ENCODE measurements at places on chromosomes 7 and 10.
A peak's percentile ranks its signal among the peaks of the same experiment; 100 is the strongest.

DNA sequence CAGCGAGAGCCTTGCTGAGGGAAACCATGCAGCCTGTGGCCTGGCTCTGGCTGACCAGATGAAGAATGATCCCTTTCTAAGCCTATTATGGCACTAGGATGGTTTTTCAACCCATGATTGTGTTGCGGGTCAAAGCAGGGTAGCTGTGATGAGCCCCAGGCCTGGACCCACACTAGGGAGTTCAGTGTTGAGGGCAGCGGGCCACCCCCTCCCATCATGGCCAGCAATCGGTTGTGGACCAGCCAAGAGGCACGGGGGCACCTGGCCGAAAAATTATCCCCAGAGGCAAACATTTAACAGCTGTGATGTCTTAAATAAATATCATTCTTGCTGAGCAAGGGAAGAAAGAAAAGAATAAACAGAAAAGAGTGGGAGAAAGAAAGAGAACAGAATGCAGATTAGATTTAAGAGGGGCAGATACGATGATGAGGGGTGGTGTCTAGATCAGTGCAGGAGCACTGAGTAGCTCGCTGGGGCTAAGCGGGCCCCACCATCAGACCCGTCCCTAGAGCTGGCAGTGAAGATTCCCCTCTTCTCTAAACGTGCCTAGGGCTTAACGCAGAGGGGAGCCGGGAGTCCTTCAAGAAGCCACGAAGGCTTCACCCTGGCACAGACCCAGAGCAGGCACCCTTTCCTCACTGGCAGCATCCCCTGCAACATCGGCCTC lies 82.7 kb downstream of the SLC37A3 start:
- no peak for DNase-seq

GRCh38 chr10:131876508-131876907 lies 24.3 kb upstream of the PPP2R2D start:
- DNase-seq = no peak

- DNase-seq = no peak
Measured at GRCh38 chr10:100359529-100360150, 12.6 kb downstream of the SCD start.

DNA sequence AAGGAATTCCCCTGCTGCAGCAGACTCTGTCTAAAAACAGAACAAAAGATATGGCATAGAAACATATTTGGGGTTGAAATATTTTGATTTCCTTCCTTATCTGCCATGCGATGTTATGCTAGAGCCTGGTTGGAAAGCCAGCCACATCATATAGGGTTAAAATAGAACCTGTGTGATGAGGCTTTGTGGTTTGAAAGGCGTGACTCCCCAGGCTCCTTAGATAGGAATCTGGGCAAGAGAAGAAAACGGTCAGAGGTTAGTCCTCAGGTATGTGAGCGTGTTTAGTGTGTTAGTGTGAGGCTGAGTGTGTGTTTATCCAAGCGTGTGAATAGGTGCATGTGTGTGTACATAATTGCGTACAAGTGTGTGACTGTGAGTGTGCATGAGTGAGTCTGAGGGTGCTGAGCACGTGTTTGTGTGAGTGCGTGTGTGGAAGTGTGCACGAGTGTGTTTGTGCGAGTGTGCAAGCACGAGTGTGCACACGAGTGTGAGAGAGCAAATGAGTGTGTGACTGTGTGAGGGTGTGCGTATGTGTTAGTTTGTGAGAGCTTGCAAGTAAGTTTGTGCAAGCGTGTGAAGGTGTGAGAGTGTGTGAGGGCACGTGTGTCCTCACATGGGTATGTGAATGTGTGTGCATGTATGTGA lies 79.9 kb downstream of the COL26A1 start:
- no peak for DNase-seq

DNA sequence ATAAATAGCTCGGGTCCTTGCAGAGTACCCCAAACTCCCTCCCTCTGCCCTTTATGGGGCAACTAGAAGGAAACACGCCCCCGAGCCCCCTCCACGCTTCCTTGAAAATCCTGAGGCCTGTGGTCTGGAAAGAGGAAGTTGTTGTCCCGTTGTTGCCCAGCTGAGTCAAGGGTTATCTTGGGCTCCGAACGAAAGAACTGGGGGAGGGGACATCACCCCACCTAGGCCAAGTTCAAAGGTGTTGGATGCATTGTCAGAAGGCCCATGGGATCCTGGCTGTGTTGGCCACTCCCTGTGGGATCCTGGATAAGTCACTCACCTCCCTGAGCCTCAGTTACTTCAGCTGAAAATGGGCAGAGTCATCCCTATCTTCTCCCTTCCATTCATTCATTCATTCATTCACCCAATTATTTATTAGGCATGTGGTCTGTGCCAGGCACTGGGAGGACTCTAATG lies at the start of gene CCL24:
TSS of gene CCL24 (minus strand) at position 26 of the 456 bp plus-strand sequence. CDS start 91 bp downstream, outside the sequence.
- DNase-seq = no peak

GRCh38 chr10:4397337-4397736 lies 428.7 kb upstream of the AKR1E2 start:
- no peak for DNase-seq

- no peak for DNase-seq
Measured at GRCh38 chr10:96840841-96841518, 8.9 kb downstream of the LCOR start.

DNA sequence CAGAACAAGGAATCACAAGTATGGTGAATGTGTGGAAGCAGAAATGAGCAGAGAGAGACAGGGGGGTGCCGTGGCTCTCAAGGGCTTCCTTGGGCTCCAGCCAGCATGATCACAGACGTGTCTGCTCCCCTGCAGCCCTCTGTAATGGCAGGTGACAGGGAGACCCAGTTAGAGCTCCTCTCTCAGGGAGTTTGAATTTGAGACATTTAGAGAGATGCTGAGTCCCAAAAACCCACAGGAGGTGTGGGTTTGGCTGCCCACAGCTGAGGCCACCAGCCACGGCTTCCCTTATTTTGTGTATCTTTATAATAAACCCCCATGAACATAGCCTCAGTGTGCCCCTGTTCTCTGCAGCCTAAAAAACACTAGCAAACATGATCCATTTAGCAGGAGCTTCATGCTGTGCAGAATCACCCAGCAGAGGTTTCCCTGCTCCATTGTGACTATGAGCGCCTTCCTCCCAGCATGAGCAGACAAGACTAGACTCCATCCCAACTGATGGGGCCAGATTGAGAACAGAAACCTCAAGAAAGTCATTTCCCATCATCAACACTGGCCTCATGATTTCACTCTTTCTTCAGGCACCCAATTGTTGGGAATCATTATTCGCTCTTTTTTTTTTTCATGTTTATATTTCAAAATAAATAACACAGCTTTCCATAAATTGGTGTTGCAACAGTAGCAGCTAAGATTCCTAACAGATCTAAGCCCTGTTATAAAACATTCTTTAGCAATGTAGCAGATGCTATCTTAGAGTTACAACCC lies 13.4 kb downstream of the NOD1 start:
- no peak for DNase-seq

DNA sequence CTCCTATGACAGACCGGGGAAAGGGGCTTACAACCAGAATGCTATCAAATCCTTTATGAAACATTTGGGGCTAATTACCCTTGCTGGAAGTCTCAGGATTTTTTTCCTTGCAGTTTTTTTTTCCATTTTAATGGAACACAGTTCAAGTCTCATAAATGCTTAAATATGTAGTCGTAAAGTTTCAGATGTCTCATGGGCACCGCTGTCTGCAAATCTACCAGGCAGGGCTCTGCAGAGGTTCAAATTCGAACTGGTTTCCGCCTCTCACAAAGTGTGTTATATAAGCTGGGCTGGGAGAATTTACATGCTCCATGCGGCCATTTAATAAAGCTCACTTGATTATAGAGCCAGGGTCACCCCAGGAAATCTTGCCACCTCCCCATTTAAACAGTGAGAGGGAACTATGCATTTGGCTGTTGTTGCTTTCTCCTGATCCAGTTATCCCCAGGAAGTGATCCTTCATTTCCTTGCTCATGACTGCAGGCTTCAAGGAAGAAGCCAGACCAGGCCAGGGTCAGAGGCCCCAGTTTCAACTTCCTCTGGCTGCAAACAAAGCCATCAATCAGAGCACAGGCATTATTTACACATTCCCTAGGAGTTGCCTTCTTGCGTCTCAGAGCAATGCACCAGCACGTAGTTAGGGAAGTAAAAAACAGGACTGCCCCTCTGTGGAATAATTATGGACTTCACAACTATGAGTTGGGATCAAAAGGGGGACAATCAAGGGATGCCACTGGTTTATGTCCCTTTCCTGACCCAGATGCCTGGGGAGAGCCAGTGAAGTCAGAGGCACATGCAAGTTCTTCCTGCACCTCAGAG lies 358.8 kb downstream of the PRPF18 start:
- no peak for DNase-seq

- DNase-seq = no peak
Measured at GRCh38 chr7:20172736-20173334, 44.3 kb downstream of the MACC1 start.

GRCh38 chr7:155205368-155206317 lies 92.0 kb upstream of the INSIG1 start:
- peak; percentile 81 for DNase-seq

DNA sequence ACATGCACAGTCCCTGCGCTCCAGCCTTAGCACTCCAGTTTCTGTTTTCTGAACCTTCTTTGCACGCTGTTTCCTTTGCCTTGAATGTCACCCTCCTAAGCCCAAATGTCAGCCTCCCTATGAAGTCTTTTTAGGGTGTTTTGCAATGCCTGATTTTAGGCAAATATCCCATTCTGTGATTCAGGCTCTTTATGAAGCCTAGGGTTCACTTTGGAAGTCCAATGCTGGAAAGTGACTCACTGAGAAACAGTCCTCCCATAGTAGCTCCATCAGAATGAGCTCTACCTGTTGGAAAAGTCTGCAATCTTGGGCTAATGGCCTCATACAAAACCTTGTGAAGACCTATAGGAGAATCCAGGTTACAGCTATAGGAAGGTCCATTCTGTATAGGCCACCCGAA lies 5.3 kb downstream of the LAMB4 start:
- no peak for DNase-seq

DNA sequence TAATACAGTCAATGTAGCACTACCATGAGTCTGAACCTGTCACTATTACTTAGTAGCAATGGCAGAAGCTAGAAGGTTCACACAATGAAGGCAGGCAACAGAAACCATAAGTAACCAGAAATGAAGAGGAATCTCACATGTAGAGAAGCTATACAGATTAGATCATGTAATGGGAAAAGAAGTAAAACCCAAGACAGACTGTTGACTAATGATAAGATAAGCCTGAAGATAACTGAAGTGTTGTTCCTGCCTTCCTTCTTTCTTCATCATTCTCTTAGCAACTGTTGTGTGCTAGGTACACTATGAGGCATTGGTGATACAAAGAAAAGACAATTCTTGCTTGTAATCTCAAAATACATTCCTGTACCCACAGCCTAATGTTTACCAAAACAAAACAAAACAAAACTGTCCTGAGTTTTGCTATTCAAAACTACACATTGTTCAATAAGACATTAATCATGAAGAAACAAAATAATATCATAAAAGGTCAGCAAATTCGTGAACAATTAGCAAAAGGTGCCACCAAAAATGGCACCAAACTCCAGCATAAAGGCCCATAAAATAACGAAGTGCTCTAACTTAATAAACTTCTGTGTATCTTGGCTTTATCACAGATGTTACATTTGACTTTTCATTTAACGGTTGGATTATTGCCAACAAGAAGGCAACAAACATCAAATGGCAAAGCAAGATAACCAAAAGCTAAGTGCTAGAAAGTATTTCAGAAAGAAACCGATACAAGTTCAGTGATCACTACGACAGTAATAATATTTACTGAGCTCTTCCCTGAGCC lies 27.1 kb downstream of the ZNF800 start:
- no peak for DNase-seq

DNA sequence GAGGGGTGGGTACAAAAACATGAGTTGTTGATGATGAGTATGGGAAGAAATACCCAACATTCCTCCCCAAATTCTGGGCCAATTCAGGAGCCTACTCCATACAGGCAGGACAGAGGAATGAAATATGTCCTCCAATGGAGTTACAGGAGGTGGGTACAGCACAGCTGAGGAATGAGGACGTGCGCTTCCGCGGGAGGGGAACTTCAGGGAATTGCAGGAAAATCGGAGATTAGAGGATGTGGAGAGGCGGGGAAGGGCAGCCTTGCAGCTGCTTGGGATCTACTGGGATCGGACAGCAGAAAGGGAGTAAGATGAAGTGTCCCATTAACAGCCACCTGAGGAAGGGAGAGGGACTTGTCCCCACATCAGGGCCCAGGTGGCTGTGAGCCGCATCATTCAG lies 50.2 kb downstream of the PDIA4 start:
- no peak for DNase-seq

GRCh38 chr10:13928451-13928850 lies 341.7 kb downstream of the PRPF18 start:
- no peak for DNase-seq

GRCh38 chr7:142384493-142384922 lies 126.7 kb upstream of the PRSS58 start:
- peak; percentile 6 for DNase-seq

- no peak for DNase-seq
Measured at GRCh38 chr10:69878038-69878437, 76.3 kb downstream of the COL13A1 start.

DNA sequence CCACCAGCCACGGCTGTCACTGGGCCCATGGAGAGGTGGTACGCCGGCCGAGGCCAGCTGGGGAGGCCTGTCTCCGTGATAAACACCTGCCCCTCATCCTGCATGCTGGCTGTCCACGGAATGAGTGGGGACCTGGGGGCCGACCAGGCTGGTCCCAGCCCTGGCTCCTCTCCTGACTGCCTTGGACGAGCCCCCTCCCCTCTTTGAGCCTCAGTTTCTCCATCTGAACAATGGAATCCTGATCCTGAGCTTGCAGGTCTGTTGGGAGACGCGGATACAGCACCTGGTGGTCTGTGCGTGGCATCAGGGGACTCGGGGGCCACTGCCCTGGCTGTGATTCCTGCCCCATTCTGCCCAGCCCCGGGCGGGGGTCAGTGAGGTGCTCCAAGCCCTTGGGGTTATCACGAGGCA lies 109.9 kb downstream of the MICALL2 start:
- DNase-seq = no peak

GRCh38 chr10:19904202-19904661 lies 88.0 kb downstream of the PLXDC2 start:
- no peak for DNase-seq

- no peak for DNase-seq
Measured at GRCh38 chr10:683448-684071, 5.9 kb downstream of the DIP2C start.

- DNase-seq = no peak
Measured at GRCh38 chr7:121046893-121047468, 58.5 kb downstream of the CPED1 start.

DNA sequence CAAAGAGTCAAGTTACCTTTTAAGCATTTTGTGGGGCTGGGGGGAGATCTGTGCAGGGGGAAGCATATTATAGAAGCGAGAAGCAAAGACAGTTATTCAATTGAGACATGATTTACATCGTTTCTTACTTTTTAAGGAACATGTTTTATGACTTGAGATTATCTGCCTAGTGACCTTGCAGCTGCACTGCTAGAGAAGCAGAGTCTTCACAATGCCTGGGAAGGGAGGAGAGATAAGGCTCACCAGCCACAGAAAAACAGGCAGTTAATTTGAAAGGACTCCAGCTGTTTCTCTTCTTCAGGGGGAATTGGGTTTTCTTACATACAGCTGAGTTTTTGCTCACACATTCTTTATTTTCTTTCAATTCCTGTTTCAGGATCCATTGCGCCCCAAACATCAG lies 31.0 kb downstream of the PHYH start:
- DNase-seq = no peak

- DNase-seq = no peak
Measured at GRCh38 chr7:216360-217300, 24.3 kb downstream of the FAM20C start.

Measured in stimulated activated CD4-positive, alpha-beta T cell treated with anti-CD3 and anti-CD28 coated beads, TNF-alpha, amount 100 ng/mL, for 4 hours (primary cell).